ENCODE measurements at places on chromosomes 6 and 20.

DNA sequence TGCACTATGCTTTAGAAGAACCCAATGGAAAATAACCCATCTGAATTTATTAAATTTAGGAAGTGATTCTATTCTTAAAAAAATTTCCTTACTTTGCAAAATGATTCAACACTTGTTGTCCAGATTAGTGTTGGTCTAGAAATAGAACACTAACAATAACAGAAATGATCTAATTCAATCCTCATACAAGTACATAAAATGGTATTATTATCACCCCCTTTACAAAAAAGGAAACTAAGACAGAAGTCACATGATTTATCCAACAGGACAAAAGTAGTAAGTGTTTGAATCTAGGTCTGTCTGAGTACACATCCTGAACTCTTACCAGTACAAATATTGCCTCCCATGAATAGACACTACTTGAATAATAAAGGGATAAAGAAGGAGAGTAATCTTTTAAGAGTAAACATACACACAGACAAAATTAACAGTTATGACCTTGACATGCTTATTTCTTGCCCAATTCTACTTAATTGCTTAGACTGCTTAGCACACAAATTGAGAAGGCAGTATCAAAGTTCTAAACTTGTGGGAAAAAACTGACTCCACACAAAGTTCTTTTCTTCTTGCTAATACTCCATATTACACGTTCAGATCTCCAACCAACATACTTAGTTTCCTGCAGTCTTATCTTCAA lies 195.4 kb upstream of the RUNX2 start:
- DNase-seq, result no peak

GRCh38 chr20:53592992-53593465 lies 610 bp downstream of the ZNF217 start:
- no peak for DNase-seq

GRCh38 chr6:138563650-138564049 lies 64.4 kb upstream of the NHSL1 start:
- no peak for DNase-seq

GRCh38 chr20:64244281-64244805 lies 11.2 kb upstream of the PCMTD2 start:
- DNase-seq, result no peak

DNA sequence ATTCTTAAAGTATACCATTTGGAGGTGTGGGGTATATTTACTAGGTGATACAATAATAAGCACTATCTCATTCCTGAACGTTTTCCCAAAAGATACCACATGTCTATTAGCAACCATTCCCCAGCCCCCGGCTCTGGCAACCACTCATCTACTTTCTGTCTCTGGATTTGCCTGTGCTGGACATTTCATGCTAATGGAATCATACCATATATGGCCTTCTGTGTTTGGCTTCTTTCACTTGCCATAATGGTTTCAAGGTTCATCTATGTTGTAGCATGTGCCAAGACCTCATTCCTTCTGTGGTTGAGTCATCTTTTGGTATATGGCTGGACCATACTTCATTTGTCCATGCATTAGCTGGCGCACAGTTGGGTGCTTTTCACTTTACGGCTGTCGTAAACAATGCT lies 39.7 kb downstream of the BCAS4 start:
- DNase-seq, result peak; percentile 56

DNA sequence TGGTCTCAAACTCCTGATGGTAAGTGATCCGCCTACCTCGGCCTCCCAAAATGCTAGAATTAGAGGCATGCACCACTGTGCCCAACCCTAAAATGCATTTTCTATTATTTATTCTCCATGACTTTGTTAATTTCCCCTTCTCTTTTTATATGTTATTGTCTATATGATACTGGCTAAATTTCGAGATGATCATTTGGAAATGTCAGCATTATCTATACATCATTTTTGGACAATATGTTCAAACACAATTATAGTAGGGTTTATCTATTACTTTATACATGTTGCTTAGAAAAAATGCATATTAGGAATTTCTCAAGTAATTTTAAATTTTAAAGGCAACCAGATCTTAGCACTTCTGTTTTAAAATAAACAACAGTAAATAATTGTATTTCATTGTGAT lies 34.4 kb upstream of the HIVEP1 start:
- no peak for DNase-seq

GRCh38 chr20:58700823-58701222 lies 8.2 kb downstream of the NPEPL1 start:
- DNase-seq, result no peak

GRCh38 chr6:105097288-105097687 lies 82.5 kb downstream of the POPDC3 start:
- no peak for DNase-seq

GRCh38 chr6:5529015-5529414 lies 267.7 kb downstream of the FARS2 start:
- DNase-seq, result no peak

- no peak for DNase-seq
These were observed 73.1 kb downstream of the MKKS start for GRCh38 chr20:10360878-10361277.

- peak; percentile 31 for DNase-seq
These were observed 751.0 kb downstream of the CD109 start for GRCh38 chr6:74447013-74447412.

GRCh38 chr6:2403546-2403945 lies 158.1 kb upstream of the GMDS start:
- no peak for DNase-seq

DNA sequence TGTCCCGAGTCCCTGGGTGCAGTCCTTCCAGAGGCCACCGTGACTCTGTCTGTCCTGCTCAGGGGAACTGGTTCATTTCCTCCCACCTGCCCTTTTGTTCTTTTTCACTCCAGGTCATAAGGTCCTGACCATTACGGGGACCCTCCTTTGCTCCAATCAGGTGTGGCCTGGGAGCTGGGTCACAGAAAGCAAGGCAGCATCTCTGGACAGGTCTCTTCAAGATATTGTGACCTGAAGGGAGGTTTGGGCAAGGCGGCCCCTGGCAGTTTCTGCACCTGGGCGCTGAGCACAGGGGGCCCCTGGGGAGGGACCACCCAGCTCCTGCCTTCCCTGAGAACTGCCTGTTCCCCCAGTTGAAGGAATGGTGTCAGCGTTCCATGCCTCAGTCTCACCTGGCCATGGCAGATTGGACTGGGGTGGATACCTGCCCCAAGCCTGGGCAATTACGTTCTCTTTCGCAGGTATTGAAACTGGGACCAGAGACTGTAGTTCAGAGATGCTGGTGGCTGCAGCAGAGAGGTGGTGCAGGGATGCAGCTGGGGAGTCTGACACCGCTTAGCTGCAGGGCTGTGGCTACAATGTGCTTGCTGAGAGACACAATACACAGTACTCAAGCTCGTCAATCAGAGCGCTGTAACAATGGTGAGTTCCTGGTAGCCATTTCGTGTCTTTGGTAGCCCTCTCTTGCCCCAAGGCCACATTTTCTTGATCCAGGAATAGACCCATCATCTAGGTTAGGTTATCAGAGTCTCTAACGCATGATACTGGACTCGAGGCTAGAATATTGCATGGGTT lies 15.6 kb upstream of the NELFCD start:
- DNase-seq, result no peak

DNA sequence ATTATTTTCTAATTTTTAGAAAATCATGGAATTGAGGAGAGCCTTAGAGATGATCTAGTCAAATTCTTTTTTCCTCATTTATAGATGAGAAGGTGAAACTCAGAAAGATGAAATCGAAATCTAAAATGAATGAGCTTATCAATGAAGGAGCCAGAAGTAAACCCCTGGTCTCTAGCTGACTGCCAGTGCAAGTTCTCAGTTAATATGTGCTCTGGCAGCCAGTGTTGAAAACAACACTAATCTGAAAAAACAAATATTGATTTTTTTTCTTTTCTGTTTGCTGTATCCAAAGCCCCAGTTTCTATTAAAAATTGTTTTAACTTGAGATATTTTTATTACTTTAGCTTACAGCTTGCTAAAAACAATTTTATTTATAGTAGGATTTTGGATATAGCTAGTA lies 21.5 kb upstream of the PBOV1 start:
- no peak for DNase-seq

DNA sequence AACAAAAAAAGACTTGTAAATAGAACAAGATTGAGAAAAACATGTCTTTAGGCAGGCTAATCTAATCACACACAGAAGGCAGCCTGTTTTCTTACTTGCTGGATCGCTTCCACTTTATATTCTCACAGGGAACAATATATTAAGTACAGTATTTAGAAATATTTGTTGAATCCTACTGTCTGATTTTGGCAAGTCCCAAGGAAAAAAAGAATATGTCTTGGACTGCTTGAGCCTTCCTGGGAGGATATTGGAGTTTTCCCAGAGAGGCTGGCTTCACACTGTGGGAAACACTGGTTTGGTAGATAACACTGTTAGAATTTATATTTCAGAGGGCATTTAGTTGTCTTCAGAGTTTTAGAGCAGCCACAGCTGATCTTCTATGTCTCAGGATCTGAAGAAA lies 229.7 kb downstream of the PRL start:
- DNase-seq, result peak; percentile 63

GRCh38 chr6:69555088-69555638 lies 241.6 kb downstream of the LMBRD1 start:
- DNase-seq, result no peak

- DNase-seq, result no peak
These were observed 177.2 kb downstream of the CLIC5 start for GRCh38 chr6:45838451-45838850.

GRCh38 chr6:7615611-7616383 lies 25.8 kb downstream of the SNRNP48 start:
- peak; percentile 81 for DNase-seq

GRCh38 chr6:37021356-37022129 lies 16.1 kb downstream of the FGD2 start:
- peak; percentile 71 for DNase-seq

GRCh38 chr20:32527052-32527446 lies 58.1 kb downstream of the NOL4L start:
- DNase-seq, result no peak

GRCh38 chr20:50169329-50169823 lies 15.9 kb upstream of the PEDS1 start:
- peak; percentile 88 for DNase-seq

DNA sequence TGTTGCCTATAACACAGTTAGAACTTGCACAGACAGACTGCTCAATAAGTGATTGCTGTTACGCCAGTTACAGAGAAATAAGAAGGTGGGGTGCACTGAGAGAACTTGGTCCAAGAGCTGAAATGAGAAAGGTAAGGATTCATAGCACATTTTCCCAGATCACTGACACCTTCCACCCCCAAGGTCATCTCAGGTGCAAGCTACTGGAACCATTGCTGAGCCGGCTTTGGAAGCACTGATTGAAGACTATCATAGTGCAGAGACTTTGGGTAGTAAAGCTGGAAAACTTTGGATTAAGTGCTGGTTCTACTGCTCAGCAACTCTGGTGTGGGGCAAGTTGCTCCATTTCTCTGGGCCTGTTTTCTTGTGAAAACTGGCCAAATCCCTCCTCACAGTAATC lies 38.1 kb downstream of the STK35 start:
- DNase-seq, result no peak

- DNase-seq, result no peak
These were observed 153.2 kb upstream of the TAB2 start for GRCh38 chr6:149164199-149164750.

GRCh38 chr6:169469028-169469427 lies 215.4 kb upstream of the THBS2 start:
- DNase-seq, result no peak

DNA sequence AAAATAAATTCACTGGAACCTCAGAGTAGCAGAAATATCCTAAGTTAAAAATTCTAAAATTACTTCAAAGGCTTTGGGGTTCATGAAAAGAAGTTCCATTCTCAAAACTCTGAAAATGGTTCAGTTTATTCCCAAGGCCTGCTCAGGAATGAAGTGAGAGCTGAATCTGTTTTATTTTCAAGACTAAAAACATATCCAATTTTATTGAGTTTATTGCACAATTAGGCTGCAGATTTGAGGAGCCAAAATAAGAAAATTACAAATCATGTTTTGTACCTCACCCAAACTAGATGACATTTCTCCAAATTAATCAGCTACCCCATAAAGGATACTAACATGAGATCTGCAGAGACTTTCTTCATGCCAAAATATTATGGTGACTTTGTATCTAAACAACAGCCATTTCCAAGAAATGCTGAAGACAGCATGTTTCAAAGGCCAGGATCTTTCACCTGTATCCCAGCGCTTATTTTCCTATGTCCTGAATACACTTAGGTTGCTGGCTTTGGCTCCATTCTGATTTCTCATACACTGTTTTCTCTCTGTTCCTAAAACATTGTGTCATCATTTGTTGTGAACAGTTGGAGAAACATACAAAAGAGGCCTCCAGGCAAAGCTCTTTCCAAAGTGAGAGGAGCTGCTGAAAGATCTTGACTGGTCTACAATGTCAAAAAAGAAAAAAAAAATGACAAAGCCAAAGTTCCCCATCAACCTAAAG lies 85.7 kb upstream of the F13A1 start:
- DNase-seq, result no peak

GRCh38 chr6:63579937-63580703 lies 7.8 kb downstream of the LOC128125822 start:
- no peak for DNase-seq

GRCh38 chr20:20293141-20293540 lies 74.8 kb upstream of the INSM1 start:
- DNase-seq, result no peak

DNA sequence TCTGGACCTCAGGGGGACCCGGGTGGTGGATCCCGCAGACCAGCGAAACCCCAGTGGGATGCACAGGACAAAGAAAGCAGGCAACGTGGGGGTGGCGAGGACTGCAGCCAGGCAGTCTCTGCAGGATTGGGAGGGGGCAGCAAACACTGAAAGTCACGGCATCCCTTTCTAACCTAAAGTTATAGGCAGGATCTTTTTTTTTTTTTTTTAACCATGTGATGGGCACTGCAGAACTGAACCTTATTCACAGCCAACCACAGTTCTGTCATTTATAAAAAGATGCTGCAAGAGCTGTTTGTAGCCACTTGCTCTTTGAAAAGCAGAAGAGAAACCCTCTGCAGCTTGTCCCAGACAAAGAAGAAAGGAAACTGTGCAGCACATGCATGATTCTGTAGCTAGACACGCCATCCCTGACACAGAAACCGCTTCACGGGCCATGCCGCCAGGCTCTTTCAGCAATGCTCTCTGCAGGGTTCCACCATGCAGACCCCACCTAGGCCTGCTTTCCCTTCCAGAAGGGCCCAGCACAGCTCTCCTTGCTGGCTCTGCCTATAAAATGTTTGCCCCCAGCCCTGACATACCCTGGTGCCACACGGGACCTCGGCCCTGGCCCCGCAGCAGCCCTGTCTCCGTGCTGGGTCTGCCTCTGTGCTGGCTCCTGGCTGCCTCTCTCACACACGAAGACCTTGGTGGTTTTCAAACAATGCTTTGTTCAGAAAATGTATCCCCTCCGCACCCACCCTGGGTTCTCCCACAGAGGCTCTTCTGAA lies 70.8 kb downstream of the PYGB start:
- DNase-seq, result no peak

GRCh38 chr6:93828553-93828952 lies 409.2 kb upstream of the EPHA7 start:
- no peak for DNase-seq

DNA sequence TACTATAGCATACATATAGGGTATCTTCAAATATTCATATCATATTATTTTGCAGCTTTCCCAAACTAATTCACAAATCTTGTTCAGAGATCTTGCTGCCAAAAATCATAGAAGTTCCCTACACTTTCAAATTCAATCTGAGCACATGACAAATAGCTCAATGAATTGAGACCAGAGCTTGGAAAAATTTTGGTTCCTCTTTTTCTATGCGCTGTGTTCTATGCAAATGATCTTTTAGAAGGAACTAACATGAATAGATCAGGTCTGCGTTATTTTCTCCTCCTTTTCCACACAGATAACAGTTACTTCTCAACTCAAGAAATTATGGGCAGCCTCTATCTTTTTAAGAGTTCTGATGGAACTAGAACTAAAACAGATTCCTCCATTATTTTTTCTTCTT lies 316.3 kb downstream of the ARHGAP18 start:
- no peak for DNase-seq

GRCh38 chr6:53111865-53112264 lies 36.8 kb downstream of the GCM1 start:
- DNase-seq, result no peak

All from fibroblast of pulmonary artery (primary cell).